ENCODE measurements at places on chromosomes 11 and 22. TPM values are rescaled to one million over a fixed set of nuclear protein-coding genes. Genes with fewer than 3 reads are reported as not detected.

DNA sequence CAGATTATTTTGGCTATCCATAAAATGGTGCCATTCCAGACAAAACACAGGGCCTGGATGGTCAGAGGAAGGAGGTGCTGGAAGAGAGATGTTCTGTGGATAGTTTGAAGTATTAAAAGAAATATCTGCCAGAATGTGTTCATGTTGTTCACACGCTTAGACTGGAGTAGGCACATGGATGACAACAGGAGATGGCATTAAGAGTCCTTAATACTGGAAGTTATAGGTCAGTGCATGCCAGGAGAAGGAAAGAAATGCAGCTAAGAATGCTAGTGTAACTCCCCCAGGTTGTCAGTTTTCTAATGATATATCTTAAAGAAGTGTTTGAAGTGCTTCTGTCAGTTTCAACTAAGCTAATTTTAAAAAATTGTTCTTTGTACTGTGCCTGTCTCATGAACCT lies 20.2 kb downstream of the KREMEN1 start:
- DNase-seq, result no peak

DNA sequence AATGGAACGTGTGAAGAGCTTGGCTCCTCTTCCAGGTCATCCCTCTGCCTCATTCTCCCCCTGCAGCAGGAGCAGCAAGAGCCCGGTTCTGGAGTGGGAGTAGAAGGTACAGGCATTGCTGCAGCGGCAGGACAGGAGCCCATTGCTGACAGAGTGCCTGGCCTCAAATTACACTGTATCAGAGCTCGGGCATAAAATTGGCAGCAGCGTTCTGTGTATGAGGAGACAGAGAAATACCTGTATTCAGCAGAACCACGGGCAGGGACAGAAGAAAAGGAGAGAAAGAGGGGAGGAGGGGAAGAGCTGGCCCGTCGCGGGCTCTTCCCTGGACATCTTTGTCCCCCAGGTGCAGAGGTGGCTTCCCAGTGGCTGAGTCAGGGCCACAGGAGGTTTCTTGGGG lies 2.6 kb upstream of the NCF4 start:
- DNase-seq, result no peak

GRCh38 chr11:78085972-78086371 lies 6.3 kb upstream of the NDUFC2 start:
- DNase-seq, result no peak

DNA sequence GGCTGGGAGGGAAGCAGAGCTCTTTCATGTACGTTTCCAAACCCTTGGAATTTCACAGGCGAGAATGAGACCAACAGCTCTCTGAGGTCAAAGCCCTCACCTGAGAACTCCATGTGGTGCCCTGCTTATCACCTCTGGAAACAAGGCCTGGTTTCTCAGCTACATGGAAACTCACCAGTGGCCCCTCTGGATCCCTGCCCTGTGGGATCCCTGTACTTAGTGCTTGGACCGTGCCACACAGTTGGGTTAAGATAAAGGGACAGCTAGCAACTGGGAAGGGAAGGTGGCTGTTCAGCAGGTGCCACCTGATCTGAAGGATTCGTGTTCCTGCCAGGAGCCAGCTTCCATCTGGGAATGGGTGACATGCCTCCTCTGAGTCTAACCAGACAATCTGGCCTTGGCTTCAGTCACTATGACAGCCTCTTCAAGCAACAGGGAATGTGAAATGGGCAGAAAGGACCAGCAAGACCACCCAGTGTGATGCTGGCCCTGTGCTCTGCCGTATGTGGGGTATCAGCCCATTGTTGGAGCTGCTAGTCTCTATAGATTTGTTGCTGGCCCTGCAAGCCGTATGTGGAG lies 54.3 kb upstream of the BID start:
- no peak for DNase-seq

- DNase-seq, result no peak
These were observed 8.8 kb downstream of the TRAF6 start for GRCh38 chr11:36501236-36501635.

DNA sequence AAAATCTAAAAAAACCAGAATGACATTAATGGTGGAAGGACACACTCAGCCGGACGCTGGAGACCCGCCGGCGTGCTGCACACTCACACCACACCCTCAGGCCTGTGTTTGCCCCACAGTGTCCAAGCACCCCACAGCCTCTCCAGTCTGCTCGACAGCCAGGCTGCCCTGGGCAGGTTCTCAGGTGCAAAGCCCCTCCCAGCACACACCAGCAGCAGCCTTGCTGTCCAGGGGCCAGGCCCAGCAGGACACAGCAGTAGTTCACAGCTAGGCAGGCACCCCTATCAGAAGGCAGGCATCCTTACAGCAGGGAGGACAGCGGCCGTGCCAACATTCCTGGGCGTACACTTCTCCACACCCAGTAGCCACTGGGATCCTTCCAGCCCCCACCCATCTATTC lies 1.7 kb upstream of the SLC25A1 start:
- no peak for DNase-seq

DNA sequence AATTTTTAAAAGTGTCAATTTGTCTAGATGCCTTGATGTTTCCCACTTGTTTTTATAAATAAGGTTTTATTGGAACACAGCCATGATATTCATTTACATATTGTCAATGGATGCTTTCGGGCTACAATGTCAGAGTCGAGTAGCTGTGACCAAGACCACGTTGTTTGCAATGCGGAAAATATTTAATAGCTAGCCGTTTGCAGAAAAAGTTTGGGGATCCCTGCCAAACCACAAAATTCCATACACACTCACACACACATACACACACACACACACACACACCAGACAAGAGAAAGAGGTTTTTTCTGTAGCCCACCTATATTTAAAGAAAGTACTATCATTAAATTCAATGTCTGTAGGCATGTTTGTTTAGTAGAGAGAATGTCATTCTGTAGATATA lies 58.3 kb downstream of the TYR start:
- no peak for DNase-seq

GRCh38 chr11:46438211-46438610 lies 46.6 kb upstream of the CHRM4 start:
- DNase-seq, result no peak

GRCh38 chr11:126341760-126342161 lies 13.7 kb upstream of the ST3GAL4 start:
- no peak for DNase-seq

- DNase-seq, result no peak
These were observed 15.3 kb upstream of the NELL1 start for GRCh38 chr11:20654038-20654437.

- DNase-seq, result no peak
These were observed 16.1 kb downstream of the MICAL2 start for GRCh38 chr11:12126344-12127019.

- peak; percentile 58 for DNase-seq
These were observed 3.9 kb upstream of the VSIG10L2 start for GRCh38 chr11:125941619-125942611.

- no peak for DNase-seq
These were observed 118.7 kb upstream of the E2F8 start for GRCh38 chr11:19359221-19360000.

DNA sequence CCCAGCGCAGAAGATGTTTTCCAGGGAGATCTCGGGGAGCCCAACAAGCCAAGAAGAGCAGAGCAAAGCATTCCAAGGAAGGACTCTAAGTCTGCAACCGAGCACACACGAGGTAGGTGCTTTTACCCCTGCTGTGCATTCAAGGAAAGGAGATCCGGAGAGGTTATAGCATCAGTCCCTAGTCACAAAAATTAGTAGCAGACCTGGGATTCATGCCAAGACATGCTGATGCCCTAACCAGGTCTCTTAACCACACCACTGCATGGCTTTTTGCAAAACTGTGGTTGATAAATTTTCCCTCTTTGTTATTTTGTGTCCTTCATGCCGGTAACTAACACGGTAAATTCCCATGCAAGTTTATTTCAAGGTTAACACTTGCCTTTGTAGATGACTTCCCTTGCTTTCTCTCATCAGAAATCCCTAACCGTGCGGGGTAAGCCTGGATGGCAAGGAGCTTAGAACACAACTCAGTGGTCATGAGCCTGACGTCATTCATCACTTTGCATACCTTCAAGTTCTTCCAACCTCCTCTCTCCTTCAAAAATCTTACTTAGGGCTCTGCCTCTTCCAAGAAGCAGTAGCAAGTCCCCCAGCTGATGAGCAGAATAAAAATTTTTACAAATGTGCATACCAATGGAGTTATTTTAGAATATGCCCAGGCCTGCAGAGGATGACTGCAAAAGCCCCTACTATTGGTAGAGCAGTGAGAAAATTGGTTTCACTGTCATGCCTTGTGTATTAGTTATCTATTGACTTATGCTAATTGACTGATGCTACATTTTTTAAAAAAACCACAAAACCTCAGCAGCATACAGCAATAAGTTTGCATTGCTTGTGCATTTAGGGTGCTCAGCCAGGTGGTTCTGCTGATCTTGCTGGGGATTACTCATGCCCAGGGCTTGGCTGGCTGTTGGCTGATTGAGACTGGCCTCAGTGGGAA lies 465.1 kb downstream of the MN1 start:
- DNase-seq, result no peak

GRCh38 chr11:79263001-79263400 lies 177.8 kb downstream of the TENM4 start:
- peak; percentile 45 for DNase-seq

DNA sequence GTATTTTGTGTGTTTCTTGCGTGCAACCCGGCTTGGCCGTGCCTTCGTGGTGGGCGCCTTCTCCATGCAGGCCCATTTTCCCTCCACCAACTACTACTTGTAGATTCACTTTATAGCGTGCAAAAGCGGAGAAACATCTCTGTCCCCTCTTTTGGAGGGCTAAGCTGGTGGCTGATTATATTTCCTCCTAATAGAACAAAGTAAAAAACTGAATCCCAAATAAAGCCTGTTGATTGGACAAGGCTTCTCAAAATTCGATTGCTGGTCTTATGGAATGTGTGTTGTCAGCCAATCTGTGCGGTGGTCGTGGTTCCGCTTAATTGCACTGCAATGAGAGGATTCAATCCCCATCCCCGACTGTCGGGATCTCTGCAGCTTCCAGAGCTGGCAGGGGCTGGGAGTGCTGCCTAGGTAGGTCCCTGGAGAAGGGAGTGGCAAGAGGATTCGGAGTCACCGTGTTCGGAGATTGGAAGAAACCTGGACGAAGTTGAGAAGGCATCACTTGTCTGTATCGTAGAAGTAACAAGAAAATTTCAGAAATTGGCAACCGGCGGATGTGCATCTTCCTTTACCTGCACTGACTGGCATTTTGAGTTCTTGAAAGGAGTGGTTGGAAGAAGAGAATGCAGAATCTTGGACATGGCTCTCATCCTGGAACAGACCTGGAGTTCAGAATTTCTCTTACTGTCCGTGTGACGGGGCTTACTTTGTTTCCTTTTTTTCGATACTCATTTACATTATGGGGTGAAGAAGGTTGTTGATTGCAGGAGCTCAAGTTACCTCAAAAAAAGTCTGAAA lies 1.1 kb downstream of the HMGXB4 start:
- DNase-seq, result no peak

DNA sequence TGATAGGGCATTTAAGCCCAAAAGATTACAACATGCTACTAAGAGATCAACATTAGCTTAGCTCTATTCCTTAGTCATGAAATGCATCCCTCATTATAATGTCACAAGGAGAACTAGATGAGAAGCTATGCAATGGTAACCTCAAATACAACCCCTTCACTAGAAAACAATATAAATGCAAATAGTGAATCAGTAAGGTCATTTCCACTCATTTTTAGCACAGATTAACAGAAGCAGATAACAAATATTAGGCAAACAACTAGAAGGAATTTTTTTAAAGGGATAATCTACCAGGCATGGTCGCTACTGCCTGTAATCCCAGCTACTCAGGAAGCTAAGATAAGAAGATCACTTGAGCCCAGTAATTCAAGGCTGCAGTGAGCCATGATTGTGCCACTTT lies 28.2 kb downstream of the SIK3 start:
- no peak for DNase-seq

GRCh38 chr11:134531327-134532130 lies 119.5 kb upstream of the B3GAT1 start:
- DNase-seq, result no peak

DNA sequence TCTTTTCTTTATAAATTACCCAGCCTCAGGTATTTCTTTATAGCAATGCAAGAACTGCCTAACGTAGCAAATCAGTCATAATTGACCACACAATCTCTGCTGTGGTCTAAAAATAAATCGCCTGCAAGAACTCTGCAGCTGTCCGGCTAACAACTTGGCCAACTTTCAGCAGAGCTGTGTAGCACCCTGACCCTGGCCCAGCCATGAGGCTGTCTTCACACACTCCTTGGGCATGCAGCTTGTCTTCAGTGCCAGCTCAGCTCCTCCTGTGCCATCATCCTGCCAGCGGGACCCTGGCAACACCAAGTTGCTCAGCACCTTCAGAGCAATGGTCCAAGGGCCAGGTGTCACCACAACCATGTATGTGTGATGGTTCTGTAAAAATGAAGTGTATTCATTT lies 355.6 kb downstream of the OPCML start:
- no peak for DNase-seq

GRCh38 chr11:19437760-19438159 lies 197.0 kb upstream of the E2F8 start:
- no peak for DNase-seq

GRCh38 chr11:68925611-68926010 lies 21.9 kb downstream of the IGHMBP2 start:
- DNase-seq, result no peak

- no peak for DNase-seq
These were observed 16.8 kb upstream of the CCDC86 start for GRCh38 chr11:60825118-60825517.

- DNase-seq, result no peak
These were observed 35.4 kb downstream of the SDHD start for GRCh38 chr11:112121981-112122615.

DNA sequence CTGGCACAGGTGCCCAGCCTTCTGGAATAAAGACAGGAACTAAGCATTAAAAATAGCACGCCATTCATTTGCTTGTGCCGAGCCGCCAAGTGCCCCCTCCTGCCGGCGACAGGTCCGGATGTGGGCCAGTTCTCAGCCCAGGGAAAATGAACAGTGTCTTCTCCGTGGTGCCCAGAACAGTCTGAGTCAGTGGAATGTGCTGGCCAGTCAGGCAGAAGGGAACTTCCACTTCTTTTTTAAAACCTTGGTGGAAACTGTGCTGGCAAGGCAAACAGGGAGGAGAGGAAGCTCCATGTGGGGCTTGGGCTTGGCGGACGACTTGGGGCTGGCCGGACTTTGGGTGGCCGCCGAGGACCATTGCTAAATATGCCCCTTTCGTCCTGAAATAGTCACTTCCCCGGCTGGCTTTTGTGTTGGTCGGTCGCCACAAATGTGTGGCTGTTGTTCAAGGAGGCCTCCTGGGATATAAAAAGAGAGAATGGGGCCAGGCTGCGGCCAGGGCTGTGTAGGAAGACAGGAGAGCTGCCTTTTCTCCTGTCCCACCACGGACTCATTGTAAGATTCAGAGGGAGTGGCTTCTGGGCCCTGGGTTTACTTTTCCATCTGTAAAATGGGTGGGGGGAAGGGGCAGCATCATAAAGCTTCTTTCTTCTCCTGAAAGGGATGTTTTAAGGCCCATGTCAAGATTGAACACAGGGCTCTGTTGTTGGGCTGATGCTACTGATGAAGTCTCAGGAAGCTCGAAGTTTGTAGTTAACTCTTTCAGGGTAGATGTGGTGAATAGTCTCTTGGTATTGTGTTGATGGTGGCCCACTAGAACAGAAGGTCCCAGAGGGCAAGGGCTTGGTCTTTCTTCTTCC lies 101.0 kb downstream of the PTPRJ start:
- peak; percentile 79 for DNase-seq

The TRIM68 gene
- total RNA-seq, result 9.4 TPM

The RAB38 gene
- 1.1 TPM for total RNA-seq

The ANO1 gene
- total RNA-seq, result 14.2 TPM

The OR10A3 gene
- not detected for total RNA-seq

The EWSR1 gene
- 109 TPM for total RNA-seq

The TSGA10IP gene
- not detected for total RNA-seq

The CTSW gene
- total RNA-seq, result 0.99 TPM

The KCNK4 gene
- not detected for total RNA-seq

The PTS gene
- total RNA-seq, result 37.1 TPM

The TRIM51 gene
- not detected for total RNA-seq

The GRIA4 gene
- total RNA-seq, result not detected

The CYP2D6 gene
- 0.31 TPM for total RNA-seq

The OR2AG1 gene
- total RNA-seq, result not detected
